ENCODE measurements at places on chromosomes 12 and 14.

- DNase-seq: no peak
Observed at GRCh38 chr14:103725739-103726395, 10.3 kb downstream of the ZFYVE21 start.

DNA sequence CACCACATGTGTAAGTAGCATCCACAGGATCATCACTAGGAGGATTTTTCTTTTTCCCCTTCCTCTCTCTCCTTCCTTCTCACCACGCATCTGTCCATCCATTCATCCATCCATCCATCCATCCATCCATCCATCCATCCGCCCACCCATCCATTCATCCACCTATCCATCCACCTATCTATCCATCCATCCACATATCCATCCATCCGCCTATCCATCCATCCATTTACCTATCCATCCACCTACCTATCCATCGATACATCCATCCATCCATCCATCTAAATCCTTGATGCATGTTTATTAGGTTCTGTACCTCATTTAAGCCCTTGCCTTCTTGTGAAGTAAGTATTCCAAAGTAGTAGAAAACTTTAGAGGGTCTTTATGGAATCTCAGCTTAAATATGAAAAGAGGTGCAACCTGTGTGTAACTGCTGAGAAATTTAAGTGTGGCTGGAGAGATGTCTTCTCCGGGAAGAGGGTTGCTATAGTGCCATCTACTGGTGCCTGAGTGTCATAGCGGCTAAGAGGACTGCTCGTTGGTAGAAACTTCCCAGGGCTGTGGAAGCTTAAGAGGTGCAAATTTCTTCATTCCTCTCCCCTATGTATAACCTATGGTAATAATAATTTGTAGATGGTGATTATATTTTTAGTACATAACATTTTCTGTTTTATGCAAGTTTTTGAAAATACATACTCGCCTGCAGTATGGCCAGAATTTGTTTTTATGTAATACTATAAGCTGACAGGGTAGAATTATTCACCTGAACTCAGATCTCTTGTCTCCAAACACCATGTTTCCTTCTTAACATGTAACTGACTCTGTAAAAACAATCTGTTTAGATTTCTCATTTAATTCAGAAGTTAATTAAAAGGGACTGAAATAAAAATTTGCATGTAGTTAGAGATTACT, 46.0 kb downstream of the MYO1H start:
- DNase-seq: peak; percentile 37

DNA sequence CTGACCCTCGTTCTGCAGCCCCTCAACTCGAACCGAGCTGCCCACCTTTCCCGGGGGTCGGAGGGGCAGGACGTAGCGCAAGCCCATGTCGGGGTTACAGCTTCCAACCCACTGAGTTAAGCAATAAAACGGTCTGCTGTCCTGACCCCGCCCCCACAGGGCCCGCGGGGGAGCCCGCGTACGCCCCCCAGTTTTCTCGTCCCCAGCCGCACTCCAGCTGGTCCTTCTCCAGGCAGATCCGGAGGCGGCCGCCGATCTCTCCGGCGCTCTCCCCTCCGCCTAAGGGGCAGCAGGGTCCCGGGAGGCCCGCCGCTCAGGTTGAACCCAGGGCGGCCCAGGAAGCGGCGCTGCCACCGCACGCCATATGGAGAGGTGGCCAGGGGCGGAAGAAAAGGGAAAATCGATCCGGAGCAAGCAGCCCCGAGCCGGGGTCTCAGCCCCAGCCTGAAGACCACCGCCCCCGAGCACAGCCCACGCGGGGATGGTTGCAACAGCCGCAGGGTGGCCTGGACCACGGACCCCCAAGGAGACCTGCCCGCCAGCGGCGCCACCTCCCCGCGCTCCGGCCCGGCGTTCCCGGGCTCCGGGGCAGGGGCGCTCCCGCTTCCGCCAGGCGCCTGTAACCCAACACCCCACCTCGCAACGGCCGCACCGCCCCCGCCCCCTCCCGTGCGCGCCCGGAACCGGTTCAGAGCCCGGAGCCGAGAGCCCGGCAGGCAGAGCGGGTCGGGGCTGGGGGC, 760 bp downstream of the ACTN1 start:
- no peak for DNase-seq

DNA sequence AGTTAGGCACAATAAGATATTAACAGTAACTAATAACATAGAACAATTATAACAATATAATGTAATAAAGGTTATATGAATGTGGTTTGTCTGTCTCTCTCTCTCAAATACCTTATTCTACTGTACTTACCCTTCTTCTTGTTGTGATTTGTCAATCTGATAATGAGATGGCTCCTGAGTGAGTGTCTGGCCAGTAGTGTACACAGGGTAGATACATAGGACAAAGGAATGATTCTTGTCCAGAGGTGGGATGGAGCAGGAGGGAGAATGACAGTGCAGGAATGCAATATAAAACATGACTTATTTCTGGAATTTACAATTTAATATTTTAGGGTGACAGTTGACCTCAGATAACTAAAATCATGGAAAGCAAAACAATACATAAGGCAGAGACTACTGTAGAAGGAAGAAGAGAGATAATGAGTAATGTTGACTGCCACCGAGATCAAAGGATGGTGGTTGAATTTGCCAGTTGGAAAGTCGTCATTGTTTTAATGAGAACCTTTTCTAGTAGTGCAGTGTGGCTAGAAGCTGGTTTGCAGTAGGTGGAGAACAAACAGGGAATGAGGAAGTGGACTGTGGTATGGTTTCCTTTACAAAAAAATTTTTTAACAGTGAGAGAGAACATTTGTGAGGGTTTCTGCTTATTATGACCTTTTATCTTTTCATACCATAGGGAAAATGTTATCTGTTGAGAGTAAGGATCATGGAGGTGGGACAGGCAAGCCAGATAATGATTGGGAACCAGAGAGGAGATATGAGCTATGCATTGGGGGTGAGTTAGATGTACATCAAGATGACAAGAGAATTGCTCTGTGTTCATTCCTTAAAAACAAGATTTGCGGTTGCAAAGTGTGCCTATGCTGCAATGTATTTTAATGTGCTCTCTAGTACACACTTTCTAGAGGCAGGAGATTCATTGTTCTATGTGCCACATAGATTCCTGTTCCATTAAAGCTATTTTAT, 458.3 kb downstream of the BTG1 start:
- no peak for DNase-seq

- DNase-seq: no peak
Observed at GRCh38 chr14:29178971-29179370, 412.4 kb downstream of the FOXG1 start.

- DNase-seq: no peak
Observed at GRCh38 chr14:50260072-50260471, 28.7 kb upstream of the SOS2 start.
